A549 treated with dexamethasone at 1 μM for 4 hours (cell line): ENCODE measurements at places on chromosomes 13 and 19. TPM values are rescaled to one million over a fixed set of nuclear protein-coding genes. Genes with fewer than 3 reads are reported as not detected.

The SOX21 gene
- total RNA-seq: 0.21 to 0.43 TPM (median 0.40 TPM) in 5 replicates

The EMC10 gene
- 109 to 144 TPM (median 140 TPM) in 5 replicates for total RNA-seq

The DAND5 gene
- 0.06 to 0.09 TPM (median 0.07 TPM) in 3 of 5 replicates, not detected in the others for total RNA-seq

The LAIR1 gene
- 0.04 to 0.21 TPM in 2 of 5 replicates, not detected in the others for total RNA-seq

The FAM216B gene
- not detected in 5 replicates for total RNA-seq

The TBXA2R gene
- 1.1 to 1.9 TPM (median 1.2 TPM) in 5 replicates for total RNA-seq

The PSG6 gene
- total RNA-seq: not detected in 5 replicates

The ZNF112 gene
- 1.3 to 2.6 TPM (median 1.9 TPM) in 5 replicates for total RNA-seq

The CGB1 gene
- 0.14 TPM in 1 of 5 replicates, not detected in the others for total RNA-seq

The ZNF610 gene
- total RNA-seq: not detected in 5 replicates

The SIGLEC14 gene
- total RNA-seq: 0.07 to 0.11 TPM (median 0.08 TPM) in 3 of 5 replicates, not detected in the others

The RASAL3 gene
- not detected in 5 replicates for total RNA-seq

The FBXO17 gene
- total RNA-seq: 56.0 to 78.7 TPM (median 73.9 TPM) in 5 replicates

The GGACT gene
- 3.2 to 5.8 TPM (median 4.5 TPM) in 5 replicates for total RNA-seq

The ETFB gene
- 223 to 280 TPM (median 242 TPM) in 5 replicates for total RNA-seq

The SELENOV gene
- total RNA-seq: 0.05 TPM in 1 of 5 replicates, not detected in the others

The RDH8 gene
- total RNA-seq: 0.18 to 0.42 TPM (median 0.27 TPM) in 5 replicates

The CEACAM16 gene
- 0.05 to 0.14 TPM (median 0.08 TPM) in 4 of 5 replicates, not detected in the other for total RNA-seq

The KLF1 gene
- 0.11 TPM in 1 of 5 replicates, not detected in the others for total RNA-seq

The ZNF416 gene
- total RNA-seq: 3.8 to 5.0 TPM (median 4.4 TPM) in 5 replicates

The DCUN1D2 gene
- 7.2 to 10.7 TPM (median 10.4 TPM) in 5 replicates for total RNA-seq

The CCDC9 gene
- 20.8 to 26.5 TPM (median 25.4 TPM) in 5 replicates for total RNA-seq

The THSD8 gene
- 3.8 to 12.3 TPM (median 7.3 TPM) in 4 of 5 replicates, not detected in the other for total RNA-seq

The ZNF224 gene
- 7.4 to 10.9 TPM (median 8.5 TPM) in 5 replicates for total RNA-seq

The SMIM17 gene
- 0.09 to 0.11 TPM in 2 of 5 replicates, not detected in the others for total RNA-seq

The VSTM1 gene
- total RNA-seq: 0.23 to 0.79 TPM (median 0.54 TPM) in 5 replicates

The KIR3DL2 gene
- total RNA-seq: not detected in 5 replicates

The KIR2DL1 gene
- not detected in 5 replicates for total RNA-seq

The TMEM38A gene
- 0.87 to 1.4 TPM (median 1.0 TPM) in 5 replicates for total RNA-seq

The IGFL4 gene
- 0.16 to 0.52 TPM (median 0.47 TPM) in 5 replicates for total RNA-seq

The ZNF440 gene
- 0.02 to 0.07 TPM (median 0.05 TPM) in 5 replicates for total RNA-seq

The ABHD8 gene
- total RNA-seq: 1.7 to 3.0 TPM (median 2.5 TPM) in 5 replicates

The PSG2 gene
- not detected in 5 replicates for total RNA-seq

The CATSPERD gene
- not detected in 5 replicates for total RNA-seq

The KLK3 gene
- total RNA-seq: 0.12 TPM in 1 of 5 replicates, not detected in the others

The GJB2 gene
- total RNA-seq: 0.50 to 0.84 TPM (median 0.69 TPM) in 5 replicates

The ZNF536 gene
- 0.04 TPM in 1 of 5 replicates, not detected in the others for total RNA-seq
